ENCODE measurements at places on chromosomes 16 and 17.
A peak's percentile ranks its signal among the peaks of the same experiment; 100 is the strongest.

DNA sequence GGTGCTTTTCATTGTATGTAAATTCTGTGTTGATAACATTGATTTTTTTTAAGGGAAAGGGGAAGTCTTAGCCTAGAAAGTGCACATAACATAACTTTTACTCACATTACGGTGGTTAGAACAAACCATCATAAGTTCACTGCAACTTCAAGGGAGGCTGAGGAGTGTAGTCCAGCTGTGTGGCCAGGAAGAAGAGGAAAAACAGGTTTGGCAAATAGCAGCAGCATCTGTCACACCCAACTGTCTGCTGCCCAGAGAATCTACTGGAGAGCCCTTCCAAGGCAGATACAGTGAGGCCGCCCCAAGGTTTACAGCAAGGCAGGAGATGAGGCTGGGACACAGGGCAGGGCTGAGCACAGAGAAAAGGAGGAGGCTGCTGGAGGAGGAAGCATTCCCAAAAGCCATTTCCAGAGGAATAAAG, 60.6 kb downstream of the AIPL1 start:
- no peak for DNase-seq

GRCh38 chr16:2514333-2515179, 804 bp downstream of the ATP6V0C start:
- DNase-seq: no peak

DNA sequence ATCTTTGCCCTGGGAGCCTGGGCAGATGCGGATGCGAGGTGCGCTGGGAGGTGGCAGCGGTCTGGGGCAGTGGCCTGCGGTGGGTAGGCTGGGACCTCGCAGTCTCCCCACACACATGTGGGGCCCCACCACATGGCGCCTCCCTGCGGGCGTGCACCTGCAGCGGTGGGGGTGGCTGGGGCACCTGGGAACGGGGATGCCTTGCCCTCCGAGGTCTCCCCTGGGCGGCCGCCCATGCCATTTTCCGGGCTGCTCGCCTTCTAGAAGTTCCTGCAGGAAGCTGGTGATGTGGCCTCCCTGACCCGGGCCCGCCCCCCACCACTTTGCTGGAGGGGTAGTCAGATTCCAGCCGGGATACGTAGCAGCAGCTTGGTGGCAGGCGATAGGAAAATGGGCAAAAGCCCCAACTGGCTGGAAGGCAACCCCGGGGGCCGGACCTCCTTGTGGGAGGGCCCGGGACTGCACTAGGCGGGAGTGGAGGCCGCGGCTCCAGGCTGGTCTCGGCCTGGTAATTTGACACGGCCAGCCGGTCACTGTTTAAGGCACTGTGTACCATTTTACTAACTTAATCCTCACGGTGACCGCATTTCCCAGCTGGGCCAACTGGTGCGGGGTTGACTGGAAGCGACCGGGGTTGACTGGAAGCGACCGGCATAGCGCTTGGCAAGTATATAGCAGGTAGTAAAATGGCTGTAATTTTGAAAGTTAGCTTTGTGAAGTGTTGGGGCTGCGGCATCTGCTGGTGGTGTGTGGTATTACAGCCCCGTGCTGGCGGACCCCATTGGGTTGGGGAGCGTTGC, 38.5 kb downstream of the IGF2BP1 start:
- DNase-seq: peak; percentile 49

DNA sequence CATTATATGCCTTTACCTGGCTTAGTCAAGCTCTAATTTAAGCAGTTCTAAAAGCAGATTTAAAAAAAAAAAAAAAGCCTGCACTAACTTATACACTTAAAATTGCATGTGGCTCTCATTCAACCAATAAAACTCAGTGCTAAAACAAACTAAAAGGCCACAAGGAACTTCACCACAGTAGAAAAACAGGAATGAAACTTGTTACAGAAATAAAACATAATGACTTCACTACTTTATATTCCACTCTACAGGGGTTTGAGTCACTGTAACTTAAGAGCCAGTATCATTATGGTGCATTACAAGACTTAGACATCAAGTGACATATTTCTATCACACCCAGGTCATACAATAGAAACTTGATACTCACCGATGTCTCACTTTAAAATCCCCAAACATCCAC, 11.1 kb downstream of the CA10 start:
- no peak for DNase-seq

- DNase-seq: no peak
Measured at GRCh38 chr16:84029297-84030047, 13.1 kb downstream of the SLC38A8 start.

DNA sequence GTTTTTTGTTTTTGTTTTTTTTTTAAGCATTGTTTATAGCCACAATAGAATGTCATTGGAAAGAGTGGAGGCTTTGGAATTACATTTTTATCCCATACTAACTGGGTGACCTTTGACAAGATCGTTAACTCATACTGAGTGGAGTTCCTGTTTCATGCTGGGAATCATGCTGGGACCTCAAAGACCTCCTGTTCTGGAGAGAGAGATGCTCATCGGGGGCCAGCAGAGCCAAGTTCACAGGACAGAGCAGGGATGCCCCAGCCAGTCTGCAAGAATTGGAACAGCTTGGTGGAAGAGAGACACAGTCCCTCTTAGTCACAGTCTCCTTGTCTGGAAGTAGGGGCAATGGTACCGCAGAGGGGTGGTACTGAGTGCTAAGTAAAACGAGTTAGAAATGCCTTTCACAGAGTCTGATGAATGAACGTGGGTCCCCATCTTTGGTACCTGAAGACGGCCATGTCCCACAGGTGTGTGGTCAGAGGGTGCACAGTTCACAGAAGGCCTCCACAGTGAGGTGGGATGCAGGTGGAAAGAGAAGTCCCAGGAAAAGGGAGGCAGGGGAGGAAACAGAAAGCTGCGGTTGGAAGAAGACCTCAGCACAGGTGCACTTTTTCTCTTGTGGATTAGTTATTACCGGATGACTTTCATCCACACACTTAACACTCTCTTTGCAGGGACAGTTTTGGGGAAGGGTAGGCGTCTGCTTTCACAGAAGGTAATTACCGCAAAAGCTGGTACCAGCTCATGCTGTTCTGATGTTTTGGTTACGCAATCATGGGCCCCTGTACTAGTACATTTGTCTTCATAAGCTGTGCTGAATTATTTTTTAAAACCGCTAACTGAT, 147.8 kb downstream of the PRKCA start:
- DNase-seq: no peak

DNA sequence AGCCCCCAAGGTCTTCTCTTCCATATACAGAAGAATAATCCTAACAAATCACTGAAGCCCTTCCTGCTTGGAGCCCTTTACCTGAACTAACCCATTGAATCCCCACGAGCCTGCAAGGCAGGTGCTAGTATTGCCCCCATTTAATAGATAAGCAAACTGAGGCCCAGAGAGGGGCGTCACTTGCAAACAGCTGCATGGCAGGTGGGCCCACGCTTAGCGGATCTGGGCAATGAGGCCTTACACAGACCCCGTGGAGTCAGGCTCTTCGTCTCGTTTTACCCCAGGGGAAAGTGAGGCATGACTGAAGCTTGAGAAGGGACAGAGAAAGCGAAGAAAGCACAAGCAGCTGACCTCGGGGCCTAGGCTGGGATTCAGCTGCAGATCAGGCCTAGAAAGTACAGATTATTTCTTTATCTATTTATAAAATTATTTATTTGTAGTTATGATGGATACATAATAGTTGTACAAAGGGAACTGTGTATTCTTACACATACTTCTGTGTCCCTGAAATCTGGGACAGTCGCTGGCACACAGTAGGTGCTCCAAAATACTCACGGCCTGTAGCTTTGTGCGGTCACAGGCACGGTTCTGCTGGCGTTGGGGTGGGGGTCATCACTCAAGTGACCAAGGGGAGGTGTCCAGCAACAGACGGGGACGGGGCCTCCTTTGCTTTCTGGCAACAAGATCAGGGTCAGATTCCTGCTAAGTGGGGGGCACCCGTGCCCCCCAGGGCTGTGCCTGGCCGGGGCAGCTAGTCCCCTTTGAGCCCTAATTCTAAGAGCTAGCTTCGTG, 223.2 kb upstream of the GSE1 start:
- no peak for DNase-seq

- DNase-seq: no peak
Measured at GRCh38 chr16:66057057-66057456, 309.4 kb upstream of the CDH5 start.

DNA sequence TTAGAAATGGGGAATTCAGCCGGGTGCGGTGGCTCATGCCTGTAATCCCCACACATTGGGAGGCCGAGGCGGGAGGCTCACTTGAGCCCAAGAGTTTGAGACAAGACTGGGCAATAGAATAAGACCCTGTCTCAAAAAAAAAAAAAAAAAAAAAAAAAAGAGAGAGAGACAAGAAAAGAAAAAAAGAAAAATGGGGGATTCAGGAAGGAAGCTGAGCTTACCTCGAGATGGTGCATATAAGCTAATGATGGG, 150.8 kb upstream of the RPH3AL start:
- no peak for DNase-seq

DNA sequence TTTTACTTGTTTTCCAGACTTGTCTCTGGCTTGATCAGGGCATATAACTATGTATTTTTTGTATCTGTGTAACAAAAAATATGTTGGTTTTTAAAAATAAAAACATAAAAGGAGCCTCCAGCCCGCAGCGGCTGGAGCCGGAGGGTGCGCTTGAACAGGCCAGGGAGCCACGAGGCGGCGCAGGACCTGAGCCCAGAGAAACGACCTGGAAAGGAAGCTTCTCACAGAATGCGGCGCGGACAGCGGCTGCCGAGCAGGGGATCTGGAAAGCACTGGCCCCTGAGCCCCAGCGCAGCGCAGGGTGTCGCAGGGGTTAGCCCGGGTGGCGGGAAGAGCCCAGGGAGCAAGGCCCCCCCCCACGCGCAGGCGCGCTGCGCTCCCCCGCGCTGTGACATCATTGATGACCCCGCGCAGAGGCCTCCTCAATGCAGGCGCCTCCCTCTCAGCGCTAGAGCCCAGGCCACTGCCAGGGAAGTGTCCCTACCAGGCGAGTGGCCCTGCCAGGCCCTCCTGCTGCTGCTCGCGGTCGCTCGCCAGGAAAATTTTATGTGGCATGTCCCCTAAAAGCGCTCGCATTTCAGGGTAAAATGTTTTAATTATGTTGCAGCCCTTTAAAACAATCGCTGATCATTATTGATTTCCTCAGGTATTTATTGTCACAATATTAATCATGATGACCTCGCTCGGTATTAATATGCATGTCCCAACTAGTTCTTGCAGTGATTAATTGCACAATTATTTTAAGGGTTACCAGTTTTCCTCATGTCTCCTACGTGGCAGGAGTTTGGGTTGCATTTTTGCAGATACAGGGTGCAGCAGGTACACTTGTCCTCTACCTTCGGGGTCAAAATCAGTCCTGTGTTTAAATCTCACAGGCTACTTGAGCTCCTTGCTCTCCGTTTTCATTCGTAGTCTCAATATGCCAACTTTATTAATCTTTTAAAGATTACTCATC, 134.2 kb downstream of the USP22 start:
- DNase-seq: peak; percentile 82

DNA sequence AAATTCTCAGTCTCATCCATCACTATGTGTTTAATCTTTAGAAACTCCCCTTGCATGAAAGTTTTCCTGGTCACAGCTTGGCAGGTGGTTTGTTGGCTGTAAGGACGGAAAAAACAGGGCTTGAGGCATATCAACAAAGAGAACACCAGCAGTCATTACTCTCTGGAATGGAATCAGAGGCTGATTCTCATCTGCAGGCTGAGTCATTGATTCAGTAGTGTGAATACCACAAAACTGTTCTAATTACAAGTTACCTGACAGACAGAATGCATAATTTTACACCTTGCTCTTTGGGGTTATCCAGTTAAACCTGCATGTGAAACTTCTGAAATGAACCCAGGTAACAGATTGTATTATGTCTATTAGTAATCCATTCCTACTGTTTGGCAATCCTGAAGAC, 11.5 kb upstream of the SLFN12L start:
- DNase-seq: no peak

- DNase-seq: no peak
Measured at GRCh38 chr17:63335831-63336230, 110.3 kb downstream of the CYB561 start.

- no peak for DNase-seq
Measured at GRCh38 chr16:88974916-88975215, 2.1 kb downstream of the CBFA2T3 start.

Measured in renal pelvis (tissue), 12 donors.